Non-pigmented ciliary epithelial cell (primary cell): ENCODE measurements at places on chromosomes 16 and 17.

GRCh38 chr17:82161216-82161615 lies 51.4 kb downstream of the CCDC57 start:
- no peak for DNase-seq

DNA sequence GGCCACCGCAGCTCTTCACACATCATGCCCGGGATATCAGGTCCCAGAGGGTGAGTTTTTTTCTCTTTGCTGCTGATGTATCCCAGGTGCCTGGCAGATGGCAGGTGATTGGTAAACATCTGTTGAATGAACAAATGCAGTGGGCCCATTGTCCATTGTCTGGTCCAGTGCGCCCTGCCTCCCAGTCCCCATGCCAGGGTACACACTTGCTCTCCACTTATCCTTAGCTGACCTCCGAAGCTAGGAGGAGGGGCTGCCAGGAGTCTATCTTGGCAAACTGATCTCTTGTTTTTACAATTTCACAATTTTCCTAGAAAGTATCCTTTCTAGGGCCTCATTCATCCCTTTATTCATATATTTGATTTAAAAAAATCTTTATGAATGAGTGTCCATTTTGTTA lies 196.0 kb downstream of the RAB11FIP4 start:
- DNase-seq: no peak

GRCh38 chr16:49615576-49615975 lies 240.3 kb downstream of the ZNF423 start:
- DNase-seq: no peak

DNA sequence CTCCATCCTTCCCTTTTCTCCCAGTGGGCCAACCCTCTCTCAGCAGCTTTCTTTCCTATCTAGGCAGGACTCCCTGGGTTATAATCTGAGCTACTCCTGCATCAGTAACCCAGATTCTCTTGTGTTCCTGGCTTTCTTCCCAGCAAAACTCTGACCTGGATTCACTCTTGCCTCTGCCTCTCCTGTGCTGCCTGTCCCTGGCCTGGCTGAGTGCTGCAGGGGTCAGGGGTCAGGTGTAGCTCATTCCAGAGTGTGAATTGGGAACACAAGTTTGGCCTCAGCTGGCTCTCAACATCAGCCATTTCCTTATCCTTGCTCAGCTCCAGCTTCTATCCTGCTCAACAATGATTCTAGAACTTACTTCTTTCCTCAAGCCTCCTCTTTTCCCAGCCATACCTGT lies 2.5 kb upstream of the ST6GALNAC2 start:
- no peak for DNase-seq

DNA sequence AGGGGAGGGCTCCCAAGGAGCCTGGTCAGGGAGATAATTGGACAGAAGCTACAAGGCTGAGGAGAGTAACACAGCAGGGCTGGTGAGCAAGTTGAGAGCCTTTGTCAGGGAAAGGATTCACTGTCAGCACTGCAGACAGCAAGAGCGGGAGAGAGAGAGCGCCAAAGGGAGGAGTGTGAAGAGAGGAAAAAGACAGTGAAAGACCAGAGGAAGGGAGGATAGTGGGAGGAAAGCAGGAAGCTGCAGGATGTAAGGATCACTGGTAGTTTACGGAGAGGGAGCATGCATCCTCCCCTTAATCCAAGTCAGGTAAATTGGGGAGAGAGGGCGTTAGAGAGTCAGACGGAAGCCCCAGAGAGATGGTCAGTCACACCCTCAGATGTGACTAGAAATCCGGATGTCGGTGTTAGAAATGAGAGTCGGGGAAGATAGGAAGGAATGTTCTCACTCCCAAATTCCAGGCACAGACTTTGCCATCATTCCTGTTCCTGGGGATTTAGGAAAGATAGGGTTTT lies 13.8 kb upstream of the SPOP start:
- DNase-seq: no peak
